ENCODE measurements at places on chromosomes 3 and 15. TPM values are rescaled to one million over a fixed set of nuclear protein-coding genes. Genes with fewer than 3 reads are reported as not detected.
A peak's percentile ranks its signal among the peaks of the same experiment; 100 is the strongest.

HTR3E gene
- total RNA-seq: not detected

DNA sequence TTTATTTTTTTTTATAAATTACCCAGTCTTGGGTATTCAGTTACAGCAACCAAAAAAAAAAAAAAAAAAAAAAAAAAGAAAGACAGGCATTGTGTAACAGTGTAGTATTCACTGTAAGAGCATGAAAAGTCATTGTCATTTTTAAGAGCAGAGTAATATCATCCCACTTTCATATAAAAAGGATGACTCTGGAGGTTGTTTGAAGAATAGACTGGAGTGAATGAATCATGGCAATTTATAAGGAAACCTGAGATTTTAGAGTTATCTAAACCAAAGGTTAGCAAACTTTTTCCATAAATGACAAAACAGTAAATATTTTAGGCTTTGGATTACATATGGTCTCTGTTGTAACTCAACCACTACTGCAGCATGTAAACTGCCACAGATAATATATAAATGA is 794.9 kb downstream of the NTRK3 start:
- H3K36me3 ChIP-seq: no peaks in the 10 kb centered on the region
- no peaks in the 10 kb centered on the region for H3K27me3 ChIP-seq
- peak overlapping the region; percentile 77 for H3K27ac ChIP-seq
- H3K4me1 ChIP-seq: peaks cover 8% of the 10 kb centered on the region
- peak; percentile 70 for DNase-seq
- H3K4me3 ChIP-seq: no peak overlapping the region

GRCh38 chr3:40043444-40043755 is 234.0 kb downstream of the MYRIP start:
- no peaks in the 10 kb centered on the region for H3K4me1 ChIP-seq
- no peak overlapping the region for H3K4me3 ChIP-seq
- no peak for DNase-seq
- no peaks in the 10 kb centered on the region for H3K27me3 ChIP-seq
- H3K36me3 ChIP-seq: no peaks in the 10 kb centered on the region
- no peak overlapping the region for H3K27ac ChIP-seq

DNA sequence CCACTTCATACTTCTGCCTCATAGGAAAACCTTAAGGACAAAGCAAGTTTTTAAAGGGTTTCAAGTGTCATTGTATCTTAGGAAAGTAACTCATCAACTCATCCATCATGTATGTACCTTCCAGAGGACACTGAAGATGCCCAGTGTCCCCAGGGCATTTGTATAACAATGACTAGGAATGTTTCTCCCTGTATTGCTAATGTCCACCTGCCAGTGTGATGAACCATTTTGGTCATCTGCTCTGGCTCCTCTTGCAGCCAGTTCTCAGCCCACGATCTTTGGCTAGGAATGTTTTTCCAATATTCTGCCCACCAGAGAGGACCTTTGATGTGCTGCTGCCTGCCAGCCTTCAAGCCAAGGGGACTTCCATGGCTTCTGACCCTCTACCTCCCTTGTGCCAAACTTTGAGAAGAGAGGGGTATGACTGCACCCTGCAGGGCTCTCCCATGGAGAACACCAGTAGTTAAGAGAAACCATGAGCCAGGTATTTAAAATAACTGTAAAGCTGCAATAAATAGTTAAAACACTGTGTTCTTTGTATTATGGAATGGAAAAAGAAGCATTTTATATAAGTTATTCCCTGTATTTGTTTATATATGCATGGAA is 11.4 kb downstream of the LMOD3 start:
- no peak overlapping the region for H3K27ac ChIP-seq
- DNase-seq: no peak
- H3K27me3 ChIP-seq: no peaks in the 10 kb centered on the region
- H3K4me1 ChIP-seq: peaks cover 22% of the 10 kb centered on the region

ITPKA gene
- total RNA-seq: 16.8 TPM

DNA sequence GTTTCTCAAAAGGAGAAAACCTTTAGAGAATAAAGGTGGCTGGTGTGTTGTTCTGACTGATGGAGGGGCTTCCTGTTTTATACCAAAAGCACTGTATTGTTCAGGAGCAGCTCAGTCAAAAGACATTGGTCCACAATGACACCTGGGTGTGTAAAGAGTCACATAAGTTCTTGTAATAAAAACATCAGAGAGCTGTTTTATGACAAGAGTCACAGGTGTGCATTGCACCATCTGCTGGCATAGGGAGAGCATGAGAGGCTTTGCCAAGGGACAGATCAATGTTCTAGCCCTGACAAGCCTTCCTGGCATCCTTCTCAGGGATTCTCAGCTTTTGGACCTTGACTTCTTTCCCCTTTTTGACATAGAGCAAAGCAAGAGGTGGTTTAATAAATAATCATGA is 20.4 kb downstream of the ARPP21 start:
- no peaks in the 10 kb centered on the region for H3K36me3 ChIP-seq
- H3K27me3 ChIP-seq: no peaks in the 10 kb centered on the region
- 0 out of 2 replicates have a peak, but pooled peaks cover 2% of the 10 kb centered on the region for H3K4me1 ChIP-seq

GRCh38 chr3:151377768-151378385 is 6.7 kb downstream of the P2RY12 start:
- H3K36me3 ChIP-seq: no peaks in the 10 kb centered on the region
- H3K4me1 ChIP-seq: no peaks in the 10 kb centered on the region
- no peaks in the 10 kb centered on the region for H3K27me3 ChIP-seq
- DNase-seq: no peak

DNA sequence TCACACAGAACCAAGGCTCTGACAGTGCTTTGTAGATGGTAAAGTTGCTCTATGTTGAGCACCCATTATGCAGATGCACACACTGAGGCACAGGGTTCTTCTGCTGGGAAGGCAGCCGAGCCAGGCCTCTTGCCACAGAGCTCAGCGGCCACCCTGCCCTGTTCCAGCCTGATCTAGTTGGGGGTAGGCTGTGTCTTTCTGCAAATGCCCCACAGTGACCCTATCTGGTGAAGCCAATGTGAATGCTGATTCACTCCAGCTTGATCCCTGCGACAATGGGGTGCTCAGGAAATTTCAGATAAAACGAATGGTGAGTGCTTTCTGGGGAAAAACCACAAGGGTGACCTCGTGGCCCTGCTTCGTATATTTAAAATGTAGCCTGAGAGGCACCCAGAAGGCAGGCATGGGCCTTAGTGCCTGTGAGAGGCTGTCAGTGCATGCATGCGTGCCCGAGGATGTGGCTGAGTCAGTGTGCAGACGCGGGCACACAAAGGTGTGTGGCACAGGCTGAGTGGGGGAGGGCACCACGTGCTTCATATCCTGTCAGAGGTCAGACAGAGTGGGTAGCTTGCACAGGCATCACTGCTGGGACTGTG is 85.7 kb downstream of the ATP2B2 start:
- peak; percentile 46 for DNase-seq
- no peak overlapping the region for H3K27ac ChIP-seq
- H3K36me3 ChIP-seq: no peaks in the 10 kb centered on the region
- H3K27me3 ChIP-seq: peaks cover 24% of the 10 kb centered on the region

RAMAC gene
- 43.8 TPM for total RNA-seq

DNA sequence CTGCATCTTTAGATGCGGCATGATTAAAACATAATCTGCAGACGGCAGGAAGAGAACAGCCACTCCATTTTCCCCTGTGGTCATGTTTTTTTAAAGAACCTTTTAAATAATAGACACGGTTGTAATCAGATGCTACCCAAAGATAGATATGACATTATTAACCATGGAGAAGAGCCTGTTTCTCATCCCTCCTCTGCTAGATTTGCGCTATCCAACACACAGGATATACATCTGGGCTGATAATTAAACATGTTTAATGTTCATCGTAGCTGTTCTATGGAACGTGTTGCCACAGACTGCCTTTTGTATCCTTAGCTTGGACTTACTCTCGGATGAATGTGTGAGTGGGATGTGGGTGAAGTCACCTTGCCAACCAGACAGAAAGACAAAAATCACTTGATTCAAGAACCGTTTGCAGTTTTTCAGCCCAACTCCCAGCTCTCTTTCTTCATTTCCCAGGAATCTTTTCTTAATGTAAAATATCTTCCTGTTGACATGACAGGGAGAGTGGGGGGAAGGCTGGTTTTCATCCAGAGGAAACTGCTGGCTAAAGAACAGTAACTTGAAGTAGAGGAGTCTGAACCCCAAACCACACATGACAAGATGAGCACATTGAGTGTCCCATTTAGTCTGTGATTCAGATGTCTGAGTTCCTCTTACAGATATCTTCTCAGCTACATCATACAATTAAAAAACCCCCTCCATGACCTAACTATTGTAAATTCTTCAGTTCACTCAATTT is 118.6 kb upstream of the PRICKLE2 start:
- peaks cover 32% of the 10 kb centered on the region for H3K4me1 ChIP-seq
- H3K27me3 ChIP-seq: no peaks in the 10 kb centered on the region
- peak overlapping the region; percentile 53 for H3K27ac ChIP-seq
- DNase-seq: no peak
- no peak overlapping the region for H3K4me3 ChIP-seq

- no peaks in the 10 kb centered on the region for H3K4me1 ChIP-seq
- H3K4me3 ChIP-seq: no peak overlapping the region
- no peak overlapping the region for H3K27ac ChIP-seq
- H3K36me3 ChIP-seq: no peaks in the 10 kb centered on the region
- no peak for DNase-seq
These were observed 2.8 kb downstream of the ZIC4 start for GRCh38 chr3:147403511-147403910.

INSYN1 gene
- not detected for total RNA-seq

- no peak overlapping the region for H3K27ac ChIP-seq
- no peaks in the 10 kb centered on the region for H3K36me3 ChIP-seq
- no peak for DNase-seq
These were observed 57.4 kb downstream of the ZIC4 start for GRCh38 chr3:147348976-147349375.

DNA sequence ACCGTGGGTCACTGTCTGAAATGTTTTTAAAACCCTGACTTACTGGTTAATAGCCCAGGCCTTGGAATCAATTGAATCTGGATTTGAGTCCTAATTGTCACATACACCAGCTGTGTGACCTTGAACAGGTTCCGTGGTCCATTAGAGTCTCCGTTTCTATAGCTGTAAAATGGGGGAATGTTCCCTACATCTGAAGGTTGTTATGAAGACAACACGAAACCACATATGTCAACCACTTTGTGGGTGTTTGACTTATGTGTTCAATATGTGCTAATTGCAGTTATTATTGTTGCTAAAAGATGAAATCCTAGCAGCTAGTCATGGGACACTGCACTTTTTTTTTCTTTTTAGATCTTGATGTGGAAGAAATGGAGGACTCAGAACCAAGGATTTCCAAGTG is 35.3 kb downstream of the ZBTB38 start:
- H3K36me3 ChIP-seq: peaks cover 9% of the 10 kb centered on the region
- peaks cover 30% of the 10 kb centered on the region for H3K4me1 ChIP-seq
- no peak overlapping the region for H3K27ac ChIP-seq
- DNase-seq: no peak
- H3K27me3 ChIP-seq: no peaks in the 10 kb centered on the region
- no peak overlapping the region for H3K4me3 ChIP-seq

SLC27A2 gene
- total RNA-seq: 8.1 TPM

- H3K27ac ChIP-seq: no peak overlapping the region
- peaks cover 18% of the 10 kb centered on the region for H3K27me3 ChIP-seq
- H3K4me3 ChIP-seq: no peak overlapping the region
- no peaks in the 10 kb centered on the region for H3K4me1 ChIP-seq
These were observed 215.2 kb downstream of the ZNF621 start for GRCh38 chr3:40739971-40740370.
